ENCODE measurements at places on chromosomes 13 and 19.

DNA sequence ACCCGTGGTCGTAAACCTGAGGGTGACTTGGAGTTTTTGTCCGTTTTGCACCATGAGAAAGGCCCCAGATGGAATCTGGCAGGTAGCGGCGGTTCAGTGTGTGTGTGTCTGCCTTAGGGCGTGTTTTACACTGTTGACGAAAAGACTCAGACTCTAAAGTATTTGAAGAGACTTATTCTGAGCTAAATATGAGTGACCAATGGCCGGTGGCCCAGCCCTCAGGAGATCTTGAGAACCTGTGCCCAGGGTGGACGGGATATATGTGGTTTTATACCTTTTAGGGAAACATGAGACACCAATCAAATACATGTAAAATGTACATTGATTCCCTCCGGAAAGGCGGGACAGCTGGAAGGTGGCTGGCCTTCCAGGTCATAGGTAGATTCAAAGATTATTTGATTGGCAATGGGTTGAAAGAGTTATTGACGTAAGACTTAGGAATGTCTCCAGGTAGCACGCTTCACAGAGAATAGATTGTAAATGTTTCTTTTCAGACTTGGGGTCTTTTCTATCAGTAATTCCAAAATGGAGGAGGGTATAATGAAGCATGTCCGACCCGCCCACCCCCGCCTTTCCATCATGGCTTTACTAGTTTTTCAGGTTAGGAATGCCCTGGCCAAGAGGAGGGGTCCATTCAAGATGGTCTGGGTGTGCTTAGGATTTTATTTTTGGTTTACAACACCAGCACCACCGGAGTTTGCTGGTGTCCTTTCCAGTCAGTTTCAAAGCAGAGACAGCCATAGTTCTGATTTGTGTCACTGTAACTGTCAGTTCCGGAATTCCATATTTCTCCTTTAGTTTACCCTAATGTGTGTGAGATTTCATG, 1.0 kb upstream of the ZNF529 start:
- no peak for DNase-seq

GRCh38 chr13:23560571-23561089, 9.6 kb upstream of the TNFRSF19 start:
- no peak for DNase-seq

GRCh38 chr13:44022196-44022595, 142.5 kb downstream of the LACC1 start:
- no peak for DNase-seq

DNA sequence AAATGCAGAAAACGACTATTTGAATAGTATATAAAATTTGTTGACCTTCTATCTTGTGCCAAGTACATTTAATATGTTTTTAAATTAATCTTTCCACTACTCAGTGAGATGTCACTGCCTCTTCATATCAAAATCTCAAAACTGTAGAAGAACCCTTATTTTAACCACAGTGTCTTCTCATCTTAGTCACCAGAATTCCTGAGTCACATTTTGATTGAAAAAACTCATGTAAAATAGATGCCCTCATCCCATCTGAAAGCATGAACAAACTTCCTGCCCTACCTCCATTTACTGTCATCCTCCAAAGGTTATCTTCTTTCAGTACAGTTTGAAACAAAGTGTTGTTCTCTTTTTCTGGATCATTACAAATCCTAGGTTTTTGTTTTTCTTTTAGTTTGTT, 1215.4 kb downstream of the PCDH9 start:
- no peak for DNase-seq

DNA sequence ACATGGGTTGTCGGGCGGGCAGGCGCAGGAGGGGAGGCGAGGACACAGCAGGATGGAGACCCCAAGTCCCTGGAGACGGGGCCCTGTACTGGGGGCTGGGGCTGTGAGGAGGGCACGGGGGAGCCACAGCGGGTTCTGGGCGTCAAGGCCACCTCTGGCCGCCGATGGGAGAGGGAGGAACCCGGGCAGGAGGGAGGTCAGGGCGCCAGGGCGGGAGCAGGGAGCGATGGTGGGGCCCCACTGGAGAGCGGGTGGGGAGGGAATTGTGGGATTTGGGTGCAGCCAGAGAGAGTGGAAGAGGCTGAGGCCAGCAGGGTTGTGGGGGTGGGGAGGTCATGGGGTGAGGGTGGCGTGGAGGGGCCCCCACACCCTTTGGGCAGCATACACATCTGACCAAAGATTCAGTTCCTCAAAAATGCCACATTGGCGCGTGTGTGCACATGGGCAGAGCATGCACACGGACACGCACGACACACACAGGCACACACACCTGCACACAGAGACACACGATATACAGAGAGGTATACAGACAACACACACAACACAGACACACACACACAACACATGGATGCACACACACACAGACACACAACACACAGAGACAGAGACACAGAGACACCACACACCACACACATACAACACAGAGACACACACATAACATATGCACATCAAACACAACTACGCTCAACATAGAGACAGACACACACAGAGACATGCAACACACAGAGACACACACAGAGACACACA, 54.9 kb downstream of the AP1M1 start:
- DNase-seq: no peak

DNA sequence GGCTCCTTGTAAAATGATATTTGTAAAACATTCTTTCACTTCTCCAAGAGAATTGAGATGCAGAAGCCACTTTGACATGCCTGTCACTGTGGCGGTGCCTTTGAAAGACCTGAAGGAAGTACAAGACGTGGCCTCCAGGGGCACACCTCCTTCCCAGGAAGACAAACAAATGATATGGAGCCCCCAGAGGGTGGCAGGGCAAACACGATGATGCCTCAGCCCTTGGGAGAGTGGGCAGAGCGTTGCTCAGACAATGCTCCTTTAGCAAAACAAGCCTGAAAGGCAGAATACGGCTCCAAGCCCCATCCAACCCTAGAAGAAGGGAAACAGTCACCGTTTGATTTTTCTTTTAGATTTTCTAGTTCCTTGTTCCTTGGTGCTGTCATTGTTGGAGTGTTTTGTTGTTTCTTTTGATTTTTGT, 9.2 kb upstream of the ATP12A start:
- DNase-seq: no peak

- no peak for DNase-seq
These were observed 27.7 kb downstream of the OXGR1 start for GRCh38 chr13:96966415-96967102.

DNA sequence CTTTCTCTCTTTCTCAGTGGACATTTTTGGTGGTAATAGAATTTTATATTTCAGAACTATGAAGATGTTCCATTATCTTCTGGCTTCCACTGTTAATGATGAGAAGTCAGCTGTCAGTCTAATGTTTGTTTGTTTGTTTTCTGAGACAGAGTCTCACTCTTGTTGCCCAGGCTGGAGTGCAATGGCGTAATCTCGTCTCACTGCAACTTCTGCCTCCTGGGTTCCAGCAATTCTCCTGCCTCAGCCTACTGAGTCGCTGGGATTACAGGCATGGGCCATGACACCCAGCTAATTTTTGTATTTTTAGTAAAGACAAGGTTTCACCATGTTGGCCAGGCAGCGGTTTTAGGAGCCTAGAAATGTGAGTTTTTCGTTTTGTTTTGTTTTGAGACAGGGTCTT, 4.7 kb downstream of the ZNF317 start:
- no peak for DNase-seq

- no peak for DNase-seq
These were observed 51.6 kb downstream of the RFX2 start for GRCh38 chr19:6058518-6059201.

- no peak for DNase-seq
These were observed 307.7 kb downstream of the PCDH9 start for GRCh38 chr13:66922444-66922843.

DNA sequence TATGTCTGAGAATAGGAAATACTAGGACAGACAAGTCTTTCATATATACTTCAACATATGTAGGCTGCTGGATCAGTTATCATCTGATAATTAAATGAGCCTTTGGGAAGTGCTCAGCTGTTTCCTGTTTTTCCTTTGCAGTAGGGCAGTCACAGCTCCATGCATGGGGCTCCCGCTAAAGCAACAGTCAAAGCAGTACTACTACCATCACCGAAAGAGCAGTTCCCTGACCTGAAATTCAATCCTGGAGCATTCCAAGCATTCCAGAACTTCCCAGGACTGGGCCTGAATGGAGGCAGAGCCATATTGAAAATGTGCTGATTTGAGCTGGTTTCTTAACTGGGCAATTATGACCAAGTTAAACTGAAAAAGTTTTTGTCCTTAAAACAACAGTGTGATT, 20.5 kb downstream of the MICU2 start:
- no peak for DNase-seq

GRCh38 chr13:95038949-95039348, 262.3 kb downstream of the ABCC4 start:
- no peak for DNase-seq

DNA sequence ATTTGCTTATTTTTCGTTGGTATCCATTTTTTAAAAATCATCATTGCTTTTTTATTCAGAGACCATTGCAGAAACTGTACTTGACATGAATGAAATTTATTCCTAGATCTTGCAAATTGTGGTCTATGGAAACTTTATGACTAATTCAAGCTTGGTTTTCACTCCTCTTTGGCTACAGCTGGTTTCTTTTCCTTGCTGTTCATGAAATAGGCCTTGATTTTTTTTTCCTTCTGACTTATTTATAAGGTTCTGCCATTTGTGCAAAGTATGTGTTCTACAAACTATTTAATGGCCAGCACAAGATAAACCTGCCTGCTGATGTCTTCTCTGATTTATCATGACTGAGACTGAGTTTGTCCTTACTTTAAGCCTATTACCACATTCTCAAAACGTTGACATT, 764.0 kb upstream of the SLITRK5 start:
- DNase-seq: no peak

DNA sequence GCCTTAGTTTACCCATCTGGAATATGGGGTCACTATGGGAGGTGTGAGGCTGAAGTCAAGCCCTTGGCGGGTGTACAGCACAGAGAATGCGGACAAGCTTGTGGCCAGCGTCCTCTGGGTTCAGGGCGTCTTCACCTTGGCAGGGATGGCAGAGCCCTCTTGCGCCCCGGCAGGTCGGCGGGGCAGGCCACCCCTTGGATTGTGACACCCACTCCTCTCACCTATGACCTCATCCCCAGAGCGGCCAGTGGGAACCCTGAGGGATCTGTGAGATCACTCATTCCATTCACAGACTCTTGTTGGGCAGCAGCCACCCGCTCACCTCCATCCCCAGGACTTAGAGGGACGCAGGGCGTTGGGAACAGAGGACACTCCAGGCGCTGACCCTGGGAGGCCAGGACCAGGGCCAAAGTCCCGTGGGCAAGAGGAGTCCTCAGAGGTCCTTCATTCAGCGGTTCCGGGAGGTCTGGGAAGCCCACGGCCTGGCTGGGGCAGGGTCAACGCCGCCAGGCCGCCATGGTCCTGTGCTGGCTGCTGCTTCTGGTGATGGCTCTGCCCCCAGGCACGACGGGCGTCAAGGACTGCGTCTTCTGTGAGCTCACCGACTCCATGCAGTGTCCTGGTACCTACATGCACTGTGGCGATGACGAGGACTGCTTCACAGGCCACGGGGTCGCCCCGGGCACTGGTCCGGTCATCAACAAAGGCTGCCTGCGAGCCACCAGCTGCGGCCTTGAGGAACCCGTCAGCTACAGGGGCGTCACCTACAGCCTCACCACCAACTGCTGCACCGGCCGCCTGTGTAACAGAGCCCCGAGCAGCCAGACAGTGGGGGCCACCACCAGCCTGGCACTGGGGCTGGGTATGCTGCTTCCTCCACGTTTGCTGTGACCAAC, at the start of gene SPACA4:
SPACA4 (plus strand) TSS at position 280 of the 896 bp plus-strand sequence; CDS start at position 517, 237 bp downstream.
- DNase-seq: no peak

- no peak for DNase-seq
These were observed 2.7 kb downstream of the SPACA6 start for GRCh38 chr19:51695702-51696315.

GRCh38 chr13:48431431-48431830, 18.5 kb upstream of the LPAR6 start:
- no peak for DNase-seq

DNA sequence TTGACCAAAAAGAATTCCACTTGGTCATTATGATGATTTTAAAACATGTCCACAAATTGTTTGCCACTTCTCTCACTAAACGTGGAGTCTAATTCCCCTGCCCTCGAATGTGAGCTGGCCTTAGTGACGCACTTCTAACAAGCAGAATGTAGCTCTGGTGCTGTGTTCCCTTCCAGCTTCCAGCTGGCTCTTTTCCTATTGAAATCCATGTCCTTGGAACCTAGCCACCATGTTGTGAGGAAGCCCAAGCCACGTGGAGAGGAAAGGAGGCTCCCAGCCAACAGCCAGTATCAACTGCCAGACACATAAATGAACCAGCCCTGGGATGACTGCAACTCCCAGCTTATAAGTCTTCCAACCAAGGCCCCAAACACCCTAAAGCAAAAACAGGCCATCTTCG, 23.6 kb upstream of the CEBPA start:
- DNase-seq: no peak

- no peak for DNase-seq
These were observed 38.2 kb upstream of the CEACAM21 start for GRCh38 chr19:41537789-41538188.

DNA sequence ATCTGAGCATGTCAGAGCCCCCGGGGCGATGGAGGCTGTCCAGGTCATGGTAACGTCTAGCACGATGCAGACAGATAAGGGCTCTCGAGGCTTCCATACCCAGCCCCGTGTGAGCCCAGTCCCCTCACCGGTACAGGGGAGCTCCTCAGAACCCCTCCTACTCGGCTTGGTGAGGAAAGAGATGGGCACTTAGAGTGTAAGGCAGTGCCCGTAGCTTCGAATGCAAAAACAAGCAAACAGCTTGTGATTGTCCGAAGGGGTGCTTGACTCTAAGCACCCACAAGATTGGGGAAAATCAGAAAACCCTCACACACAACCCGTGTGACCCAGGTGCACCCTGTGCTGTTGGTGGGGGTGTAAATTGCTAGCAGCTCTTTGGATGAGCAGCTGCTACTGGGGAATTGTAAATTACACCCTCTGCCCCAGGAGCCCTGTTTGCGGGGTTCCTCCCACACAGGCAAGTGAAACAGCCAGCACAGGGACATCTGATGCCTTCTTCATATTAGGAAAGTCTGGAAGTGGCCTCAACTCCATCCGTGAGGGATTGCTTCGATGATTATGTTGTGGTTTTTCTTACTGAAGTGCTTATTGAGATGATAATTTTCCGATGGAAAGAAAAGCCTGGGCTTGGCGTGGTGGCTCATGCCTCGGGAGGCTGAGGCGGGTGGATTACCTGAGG, 918 bp upstream of the PSPN start:
- no peak for DNase-seq

GRCh38 chr19:18489627-18490184, 32.2 kb downstream of the ELL start:
- DNase-seq: no peak

- DNase-seq: no peak
These were observed 532.3 kb upstream of the SLITRK5 start for GRCh38 chr13:87138866-87139265.

DNA sequence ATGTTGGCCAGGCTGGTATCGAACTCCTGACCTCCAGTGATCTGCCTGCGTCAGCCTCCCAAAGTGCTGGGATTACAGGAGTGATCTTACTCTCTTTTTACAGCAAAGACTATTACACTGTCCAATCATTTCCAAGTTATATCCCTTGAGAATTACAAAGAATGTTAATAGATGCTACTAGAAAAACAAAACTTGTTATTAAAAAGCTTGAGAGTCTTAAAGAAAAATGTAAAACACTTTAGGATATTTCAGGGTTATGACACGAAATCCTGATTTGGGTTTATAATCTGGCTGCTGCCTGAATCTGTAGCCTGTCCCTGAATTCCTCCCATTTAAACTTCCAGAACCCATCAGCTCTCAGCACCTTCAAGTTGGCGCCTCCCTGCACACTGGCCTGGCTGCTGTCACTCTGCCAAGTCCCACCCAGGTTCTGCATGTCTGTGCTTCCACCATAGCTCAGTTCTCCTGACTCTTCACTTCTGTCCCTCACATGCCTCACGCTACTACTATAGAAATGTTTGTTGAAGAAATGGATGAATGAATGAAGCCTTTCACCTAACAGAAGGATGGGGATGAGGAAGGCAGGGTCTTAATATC, 55.8 kb upstream of the RFXAP start:
- no peak for DNase-seq
